Activated T-helper 2 cell treated with anti-CD3 and anti-CD28 coated beads, Interferon-gamma antibody, Interleukin-2, Interleukin-4, amounts not matched to agents 10 μg/mL and 5 μg/mL and 100 μg/mL, durations not matched to agents 14 hours and 24 hours and 36 hours (primary cell): ENCODE measurements at places on chromosomes 12 and 14.
A peak's percentile ranks its signal among the peaks of the same experiment; 100 is the strongest.

DNA sequence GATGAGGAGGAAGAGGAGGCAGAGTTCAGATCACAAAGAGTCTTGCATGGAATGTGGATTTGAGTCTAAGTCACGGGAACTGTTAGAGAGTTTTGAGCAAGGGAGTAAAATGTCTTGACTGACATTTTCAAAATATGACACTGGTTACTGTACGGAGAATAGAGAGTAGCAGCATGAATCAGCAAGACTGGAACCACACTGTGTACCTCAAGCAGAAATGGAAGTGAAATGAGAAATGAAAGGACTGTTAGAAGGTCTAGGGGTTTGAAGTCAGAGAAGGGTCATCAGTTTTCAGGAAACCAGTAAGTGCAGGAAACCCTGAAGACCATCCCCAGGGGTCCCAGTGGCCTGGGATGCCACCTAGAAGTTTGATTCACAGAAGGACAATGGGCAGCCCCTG is 236.3 kb downstream of the GALC start:
- no peaks in the 10 kb centered on the region for H3K36me3 ChIP-seq
- H3K4me3 ChIP-seq: no peak overlapping the region
- no peak for DNase-seq
- no peaks in the 10 kb centered on the region for H3K27me3 ChIP-seq
- no peaks in the 10 kb centered on the region for H3K4me1 ChIP-seq

- H3K27me3 ChIP-seq: no peaks in the 10 kb centered on the region
- H3K4me3 ChIP-seq: no peak overlapping the region
- peaks cover 23% of the 10 kb centered on the region for H3K36me3 ChIP-seq
- no peak for DNase-seq
- no peaks in the 10 kb centered on the region for H3K4me1 ChIP-seq
Measured at GRCh38 chr12:106436164-106436563, 78.6 kb downstream of the POLR3B start.

DNA sequence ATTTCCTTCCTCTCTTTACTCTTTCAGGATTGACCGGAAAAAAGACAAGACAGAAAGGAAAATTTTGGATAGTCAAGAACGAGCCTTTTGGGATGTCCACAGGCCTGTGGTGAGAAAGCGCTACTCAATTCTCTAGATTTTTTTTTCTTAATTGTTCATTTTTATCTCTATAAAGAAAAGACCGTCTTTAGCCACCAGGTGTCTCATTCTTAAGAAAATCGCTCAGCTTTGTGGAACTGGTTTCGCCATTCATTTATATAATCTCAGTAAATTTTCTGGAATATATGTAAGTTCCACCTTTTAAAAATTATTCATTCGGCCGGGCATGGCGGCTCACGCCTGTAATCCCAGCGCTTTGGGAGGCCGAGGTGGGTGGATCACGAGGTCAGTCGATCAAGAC is 421.1 kb downstream of the DPF3 start:
- no peak overlapping the region for H3K27ac ChIP-seq
- H3K4me1 ChIP-seq: peaks cover 38% of the 10 kb centered on the region
- H3K4me3 ChIP-seq: no peak overlapping the region
- no peak for DNase-seq
- peaks cover 13% of the 10 kb centered on the region for H3K27me3 ChIP-seq

GRCh38 chr12:130617219-130617618 is 98.9 kb downstream of the RIMBP2 start:
- H3K36me3 ChIP-seq: no peaks in the 10 kb centered on the region
- H3K27ac ChIP-seq: no peak overlapping the region
- H3K4me1 ChIP-seq: no peaks in the 10 kb centered on the region
- DNase-seq: no peak
- H3K27me3 ChIP-seq: no peaks in the 10 kb centered on the region

GRCh38 chr14:84433961-84434360 is 1096.0 kb upstream of the FLRT2 start:
- no peak overlapping the region for H3K4me3 ChIP-seq
- H3K4me1 ChIP-seq: no peaks in the 10 kb centered on the region
- no peak for DNase-seq
- H3K27ac ChIP-seq: no peak overlapping the region
- no peaks in the 10 kb centered on the region for H3K36me3 ChIP-seq

DNA sequence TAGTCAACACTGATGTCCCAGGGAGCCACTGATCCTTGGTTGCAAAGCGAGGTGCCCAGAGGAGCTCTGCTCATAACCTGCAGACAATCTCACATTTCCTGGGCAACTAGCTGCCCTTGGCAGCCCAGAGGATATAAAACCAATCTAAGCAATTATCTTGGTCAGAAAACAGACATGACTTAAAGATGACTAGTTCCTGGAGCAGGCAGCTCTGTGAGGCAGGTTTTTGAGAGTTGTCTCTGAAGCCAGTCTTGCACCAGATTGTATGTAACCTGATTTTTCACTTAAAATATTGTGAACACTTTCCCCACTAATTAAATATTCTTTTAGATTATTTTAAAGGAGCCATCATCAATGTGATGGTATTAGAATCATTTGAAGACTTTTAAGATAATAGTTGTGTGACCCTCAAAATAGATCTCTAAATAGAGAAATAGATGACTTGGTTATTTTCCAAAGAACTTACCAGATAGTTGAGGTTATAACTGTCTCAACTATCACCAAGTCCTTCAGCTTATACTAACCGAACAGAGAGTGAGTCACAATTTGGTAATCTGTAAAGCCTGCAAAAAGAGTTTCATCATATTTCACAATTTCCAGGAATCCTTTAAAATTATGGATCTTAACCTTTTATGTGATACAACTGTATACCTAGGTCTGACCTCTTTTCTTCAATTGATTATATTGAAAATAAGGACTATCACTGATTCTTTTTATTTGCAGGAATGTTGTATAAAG is 75.9 kb downstream of the LIN7A start:
- H3K4me1 ChIP-seq: peaks cover 2% of the 10 kb centered on the region
- H3K27me3 ChIP-seq: no peaks in the 10 kb centered on the region
- H3K4me3 ChIP-seq: no peak overlapping the region

DNA sequence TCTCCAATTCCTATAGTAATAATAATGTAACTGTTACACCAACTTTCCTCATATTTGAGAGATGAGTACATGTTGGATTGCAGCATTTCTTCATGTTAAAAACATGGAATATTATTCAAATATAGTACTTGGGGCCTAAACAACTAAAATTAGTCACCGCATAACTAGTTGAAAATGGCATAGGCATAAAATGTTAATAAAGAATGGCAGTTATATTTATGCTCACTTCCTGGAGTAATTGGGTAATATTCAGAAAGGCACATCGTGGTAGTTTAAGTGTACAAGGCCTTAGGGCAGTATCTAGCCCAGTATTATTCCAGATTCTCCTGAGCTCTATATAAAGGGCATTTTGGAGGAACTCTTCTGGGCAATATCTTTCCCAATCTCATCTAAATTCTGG is 46.0 kb downstream of the ERGIC2 start:
- DNase-seq: no peak
- no peaks in the 10 kb centered on the region for H3K4me1 ChIP-seq
- no peak overlapping the region for H3K4me3 ChIP-seq
- H3K27me3 ChIP-seq: no peaks in the 10 kb centered on the region
- H3K27ac ChIP-seq: no peak overlapping the region

- no peak overlapping the region for H3K4me3 ChIP-seq
- peaks cover 75% of the 10 kb centered on the region for H3K36me3 ChIP-seq
- no peaks in the 10 kb centered on the region for H3K27me3 ChIP-seq
- peaks cover 10% of the 10 kb centered on the region for H3K4me1 ChIP-seq
- peak overlapping the region; percentile 44 for H3K27ac ChIP-seq
Measured at GRCh38 chr12:50132505-50133135, 20.6 kb downstream of the COX14 start.

DNA sequence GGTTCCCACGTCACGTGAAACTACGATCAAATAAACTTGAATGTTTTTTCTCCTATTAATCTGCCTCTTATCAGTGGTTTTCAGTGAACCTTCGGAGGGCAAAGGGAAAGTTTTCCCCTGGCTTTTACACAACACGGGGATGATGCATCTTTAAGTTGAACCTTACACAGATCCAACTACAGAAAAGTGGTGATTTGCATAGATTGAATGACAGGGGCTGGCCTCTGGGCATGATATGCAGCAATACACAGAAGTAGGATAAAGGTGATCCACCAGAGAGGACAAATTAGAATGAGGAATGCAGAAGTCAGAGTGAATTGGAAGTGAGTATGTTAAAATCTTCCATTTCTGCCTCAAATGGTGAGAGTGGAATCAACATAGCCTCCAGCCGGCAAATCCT is 11.6 kb downstream of the GSG1 start:
- DNase-seq: no peak
- no peaks in the 10 kb centered on the region for H3K36me3 ChIP-seq
- H3K4me3 ChIP-seq: no peak overlapping the region
- H3K4me1 ChIP-seq: no peaks in the 10 kb centered on the region
- H3K27ac ChIP-seq: no peak overlapping the region

DNA sequence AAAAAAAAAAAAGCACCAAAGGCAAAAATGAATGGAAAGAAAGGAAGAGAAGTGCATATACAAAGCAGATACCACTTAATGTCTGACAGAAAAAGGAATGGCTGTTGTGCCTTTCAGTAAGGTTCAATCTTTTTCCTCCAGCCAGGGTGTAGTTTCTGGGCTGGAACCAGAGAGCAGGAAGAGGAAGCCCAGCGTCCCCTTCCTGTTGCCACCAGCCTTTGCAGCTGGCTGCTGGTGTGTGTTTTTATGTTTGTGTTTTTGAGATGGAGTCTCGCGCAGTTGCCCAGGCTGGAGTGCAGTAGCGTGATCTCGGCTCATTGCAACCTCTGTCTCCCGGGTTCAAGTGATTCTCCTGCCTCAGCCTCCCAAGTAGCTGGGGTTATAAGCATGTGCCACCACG is 64.6 kb upstream of the LTA4H start:
- DNase-seq: no peak
- no peaks in the 10 kb centered on the region for H3K27me3 ChIP-seq
- no peaks in the 10 kb centered on the region for H3K36me3 ChIP-seq
- no peak overlapping the region for H3K4me3 ChIP-seq

GRCh38 chr12:130706885-130707570 is 9.1 kb downstream of the RIMBP2 start:
- no peaks in the 10 kb centered on the region for H3K4me1 ChIP-seq
- H3K4me3 ChIP-seq: no peak overlapping the region
- H3K36me3 ChIP-seq: no peaks in the 10 kb centered on the region
- no peaks in the 10 kb centered on the region for H3K27me3 ChIP-seq
- no peak overlapping the region for H3K27ac ChIP-seq
- no peak for DNase-seq

DNA sequence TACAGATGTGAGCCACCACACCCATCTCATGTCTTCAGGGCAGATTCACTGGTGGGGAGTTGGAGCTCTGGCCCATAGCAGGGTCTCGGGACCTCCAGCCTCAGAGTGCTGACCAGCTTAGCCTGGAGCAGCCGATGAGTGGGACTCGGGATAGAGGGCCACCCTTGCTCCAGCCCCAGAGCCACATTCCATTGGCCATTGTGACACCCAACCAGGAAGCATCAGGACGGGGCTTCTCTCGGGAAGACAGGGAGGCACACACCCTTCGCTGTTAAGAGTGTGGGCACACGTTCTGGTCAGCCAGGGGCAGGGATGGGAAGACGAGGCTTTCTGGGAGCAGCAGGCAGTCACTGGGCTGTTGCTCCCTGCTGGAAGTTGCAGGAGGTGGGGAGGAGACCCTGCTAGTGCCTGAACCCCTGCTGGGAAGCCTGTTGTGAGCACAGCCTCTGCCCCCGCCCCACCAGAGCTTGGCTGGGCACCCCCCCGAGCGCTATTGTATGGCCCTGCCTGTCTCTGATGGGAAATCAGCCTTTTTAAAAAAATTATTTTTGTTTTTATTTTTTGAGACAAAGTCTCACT is 1.6 kb downstream of the ADGRD1 start:
- H3K4me3 ChIP-seq: no peak overlapping the region
- no peak overlapping the region for H3K27ac ChIP-seq
- DNase-seq: no peak
- H3K4me1 ChIP-seq: no peaks in the 10 kb centered on the region

DNA sequence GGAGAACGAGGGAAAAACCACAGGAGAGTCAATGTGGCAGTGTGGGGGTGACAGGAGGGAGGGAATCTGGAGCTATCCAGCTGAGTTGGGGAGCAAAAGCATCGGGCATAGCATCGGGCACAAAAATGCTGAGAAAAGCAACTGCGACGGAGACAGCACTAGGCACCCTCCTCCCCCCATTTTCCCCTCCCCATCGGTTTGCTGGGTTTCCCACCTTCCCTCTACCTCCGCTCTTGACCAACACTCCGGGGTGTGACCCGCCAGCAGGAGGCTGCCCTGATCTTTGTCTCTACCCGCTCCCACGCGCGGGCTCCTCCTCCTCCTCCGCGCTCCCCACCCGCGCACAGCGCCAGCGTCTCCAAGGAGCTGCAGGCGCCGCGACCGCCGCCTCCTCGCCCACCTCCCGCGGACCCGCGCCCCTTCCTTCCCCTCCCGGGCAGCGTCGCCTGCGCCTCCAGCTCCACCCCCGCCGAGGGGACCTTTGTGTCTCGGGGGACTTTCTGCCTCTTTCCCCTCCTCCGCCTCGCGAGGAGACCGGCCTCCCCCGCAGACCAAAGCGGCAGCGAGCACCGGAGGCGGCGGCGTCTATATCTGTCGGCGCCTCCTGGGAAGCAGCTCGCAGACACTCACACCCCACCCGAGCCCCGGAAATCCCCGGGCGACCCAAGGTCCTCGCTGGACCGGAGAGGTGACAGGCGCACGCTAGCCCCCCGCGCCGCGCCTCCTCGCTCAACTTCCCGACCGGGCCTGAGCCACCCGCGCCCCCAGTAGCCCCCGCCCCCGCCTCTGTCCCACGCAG is 920 bp downstream of the CDK17 start:
- peak; percentile 60 for DNase-seq
- no peaks in the 10 kb centered on the region for H3K27me3 ChIP-seq
- peak overlapping the region; percentile 95 for H3K27ac ChIP-seq
- peak overlapping the region; percentile 98 for H3K4me3 ChIP-seq
- H3K4me1 ChIP-seq: peaks cover 46% of the 10 kb centered on the region

GRCh38 chr14:101861464-101861863 is 100.0 kb downstream of the PPP2R5C start:
- DNase-seq: no peak
- H3K36me3 ChIP-seq: peaks cover 60% of the 10 kb centered on the region
- H3K4me1 ChIP-seq: peaks cover 35% of the 10 kb centered on the region
- no peak overlapping the region for H3K4me3 ChIP-seq

DNA sequence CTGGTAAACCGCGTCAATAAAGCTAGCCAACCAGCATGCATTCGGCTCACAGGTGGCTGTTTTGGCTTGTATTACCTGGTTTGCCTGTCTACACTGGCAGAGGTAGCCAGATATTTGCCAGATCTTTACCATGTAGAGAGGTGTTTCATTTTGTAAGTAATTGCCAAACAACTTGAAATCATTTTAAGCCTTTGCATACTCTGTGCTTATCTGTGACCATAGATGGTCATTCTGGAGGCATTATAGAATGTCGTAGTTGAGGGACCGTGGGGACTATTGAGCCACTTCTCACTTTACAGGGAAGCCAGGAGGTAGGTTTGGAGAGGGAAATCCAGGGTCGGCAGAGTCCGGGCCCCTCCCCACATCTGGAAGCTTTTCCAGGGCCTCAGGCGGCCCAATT is 5.9 kb downstream of the ADGRD1 start:
- no peaks in the 10 kb centered on the region for H3K36me3 ChIP-seq
- no peak for DNase-seq
- H3K4me3 ChIP-seq: no peak overlapping the region
- peaks cover 3% of the 10 kb centered on the region for H3K27me3 ChIP-seq
- no peaks in the 10 kb centered on the region for H3K4me1 ChIP-seq
